ENCODE measurements at places on chromosomes 3 and 15.

GRCh38 chr15:69086427-69087204, 72.1 kb downstream of the NOX5 start:
- no peak for DNase-seq

DNA sequence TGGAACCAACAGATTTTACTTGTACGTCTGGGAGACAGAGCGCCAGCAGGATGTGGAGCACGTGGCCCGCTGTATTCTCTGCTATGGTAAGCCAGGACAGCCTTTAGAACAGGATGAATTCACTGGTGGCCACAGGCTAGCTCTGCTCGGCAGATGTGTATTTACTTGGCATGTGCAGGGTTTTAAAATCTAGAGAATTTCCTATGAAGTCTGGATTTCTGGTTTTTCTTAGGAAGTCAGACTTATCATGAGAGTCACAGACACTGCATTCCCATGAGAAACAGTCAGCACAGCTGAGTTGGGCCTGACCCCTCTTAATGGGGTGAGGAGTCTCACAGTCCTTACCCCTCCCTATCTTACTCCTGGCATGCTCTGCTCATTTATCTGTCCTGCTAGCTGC, 84.6 kb upstream of the COL6A5 start:
- no peak for DNase-seq

DNA sequence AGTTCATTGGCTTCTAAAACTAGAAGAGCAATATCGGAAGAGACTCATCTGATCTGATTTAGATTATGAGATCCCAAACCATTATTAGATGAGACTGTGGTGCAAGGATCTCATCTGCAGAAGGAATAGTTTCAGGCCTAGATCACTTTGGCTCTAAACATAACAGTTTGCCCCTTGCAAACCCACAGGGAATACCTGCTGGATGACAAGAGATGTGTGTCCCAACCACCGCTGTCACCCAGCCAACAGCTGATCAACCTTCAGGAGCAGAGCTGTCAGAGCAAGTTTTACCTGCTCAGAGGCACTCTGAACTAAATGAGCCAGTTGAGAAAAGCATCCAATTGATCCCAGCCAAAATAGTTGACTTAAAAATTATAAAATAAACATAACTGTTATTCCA, 64.0 kb upstream of the ST3GAL6 start:
- no peak for DNase-seq

DNA sequence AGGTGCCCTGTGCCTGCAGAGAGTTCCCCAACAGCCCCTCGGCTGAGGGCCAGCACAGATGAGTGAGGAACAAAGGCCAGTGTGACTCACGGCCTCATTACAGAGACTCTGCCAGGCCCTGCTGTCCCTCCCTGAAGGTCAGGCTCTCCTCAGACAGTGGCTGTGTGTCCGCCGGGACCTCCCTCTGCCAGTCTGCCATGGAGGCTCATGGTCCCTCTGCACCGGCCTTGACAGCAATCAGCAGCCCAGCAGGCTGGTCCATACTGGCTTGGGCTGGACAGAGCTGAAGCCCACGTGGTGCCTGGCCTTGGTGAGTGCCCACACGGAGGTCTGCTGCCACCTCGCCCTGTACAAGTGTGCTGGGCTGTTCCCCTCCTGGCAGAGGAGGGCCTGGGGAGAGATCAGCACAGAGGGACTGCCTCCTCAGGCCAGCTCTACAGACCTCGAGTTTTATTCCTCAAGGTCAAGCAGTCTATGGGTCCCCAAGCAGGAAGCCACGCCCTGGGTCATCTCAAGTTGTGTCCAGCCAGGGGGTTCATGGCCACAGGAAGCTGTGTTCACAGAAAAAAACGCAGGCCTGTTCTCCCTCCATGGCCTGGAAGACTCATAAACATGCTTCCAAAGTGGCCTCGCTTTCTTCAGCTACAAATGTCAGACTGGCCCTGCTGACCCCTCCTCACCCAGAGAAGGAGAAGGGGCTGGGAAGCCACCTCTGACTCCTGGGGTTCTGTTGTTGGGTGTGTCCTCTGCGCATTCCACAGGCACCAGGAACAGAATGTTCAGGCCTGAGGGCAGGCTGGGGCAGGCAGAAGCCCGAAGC, 27.0 kb downstream of the SLC41A3 start:
- DNase-seq, result no peak

- DNase-seq, result no peak
These were observed 38.8 kb downstream of the AKAP13 start for GRCh38 chr15:85419161-85419560.

- DNase-seq, result no peak
These were observed 75.5 kb downstream of the SERPINI1 start for GRCh38 chr3:167811031-167811430.

DNA sequence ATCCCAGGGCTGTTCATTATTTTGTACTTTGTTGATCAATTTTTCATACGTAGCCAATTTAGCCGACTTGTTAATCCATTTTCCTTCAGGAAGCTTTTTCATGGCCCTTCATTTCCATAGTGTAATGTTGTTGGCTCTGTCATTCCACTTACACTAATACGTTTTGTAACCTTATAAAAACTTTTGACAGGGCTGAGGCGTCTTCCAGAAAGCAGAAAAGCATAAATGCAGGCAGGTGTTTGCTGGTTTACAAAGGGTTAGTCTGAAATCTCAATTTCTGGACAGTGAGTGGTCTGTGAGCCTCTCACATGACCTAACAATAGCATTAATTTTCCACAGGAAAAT, 444.0 kb downstream of the OTOL1 start:
- DNase-seq, result no peak

- no peak for DNase-seq
These were observed 177.6 kb downstream of the STAC start for GRCh38 chr3:36557708-36558421.

DNA sequence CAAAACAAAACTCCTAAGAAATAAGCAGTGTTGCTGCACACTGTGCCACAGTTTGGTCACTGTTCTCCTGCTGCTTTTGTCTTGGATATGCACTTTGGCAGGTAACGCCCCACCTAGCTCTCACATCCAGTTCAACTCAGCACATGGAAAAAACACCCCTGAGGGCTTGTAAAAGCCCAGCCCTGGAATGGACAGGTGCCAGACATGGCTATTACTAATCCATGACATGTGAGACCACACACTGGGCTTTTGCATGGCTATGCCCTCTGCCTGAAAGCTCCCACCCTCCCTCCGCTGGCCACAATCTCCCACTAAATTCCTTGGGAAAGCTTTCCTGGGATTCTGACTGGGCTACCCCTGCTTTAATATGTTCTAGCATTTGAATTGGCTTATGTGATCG, 24.7 kb upstream of the ZBED2 start:
- no peak for DNase-seq

GRCh38 chr3:183298701-183299153, 45.7 kb downstream of the B3GNT5 start:
- no peak for DNase-seq

- no peak for DNase-seq
These were observed 26.6 kb downstream of the SUCNR1 start for GRCh38 chr3:151899996-151900395.

- DNase-seq, result no peak
These were observed 326.0 kb upstream of the SGO1 start for GRCh38 chr3:20511863-20512505.

- no peak for DNase-seq
These were observed 219.9 kb upstream of the PROK2 start for GRCh38 chr3:72004749-72005292.
